ENCODE measurements at places on chromosomes 12 and 14.
A peak's percentile ranks its signal among the peaks of the same experiment; 100 is the strongest.

DNA sequence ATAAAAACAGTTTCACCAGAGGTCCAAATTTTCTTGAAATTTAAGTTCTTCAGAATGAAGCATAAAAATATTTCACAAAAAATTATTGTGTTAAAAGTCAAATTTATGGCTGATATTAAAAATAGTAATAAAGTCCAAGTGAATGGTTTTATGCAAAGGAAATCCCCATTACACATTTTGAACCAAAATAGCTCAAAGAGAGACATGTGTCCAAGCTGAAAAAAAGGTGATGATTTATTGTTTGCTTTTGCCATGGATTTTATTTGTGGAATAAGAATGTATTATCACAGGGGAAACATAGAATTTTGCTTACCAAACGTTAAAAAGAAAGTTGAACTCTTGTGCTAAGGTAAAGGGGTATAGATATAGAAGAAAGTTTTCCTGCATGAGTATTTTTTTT is 4.6 kb downstream of the FOXG1 start:
- DNase-seq, result no peak

DNA sequence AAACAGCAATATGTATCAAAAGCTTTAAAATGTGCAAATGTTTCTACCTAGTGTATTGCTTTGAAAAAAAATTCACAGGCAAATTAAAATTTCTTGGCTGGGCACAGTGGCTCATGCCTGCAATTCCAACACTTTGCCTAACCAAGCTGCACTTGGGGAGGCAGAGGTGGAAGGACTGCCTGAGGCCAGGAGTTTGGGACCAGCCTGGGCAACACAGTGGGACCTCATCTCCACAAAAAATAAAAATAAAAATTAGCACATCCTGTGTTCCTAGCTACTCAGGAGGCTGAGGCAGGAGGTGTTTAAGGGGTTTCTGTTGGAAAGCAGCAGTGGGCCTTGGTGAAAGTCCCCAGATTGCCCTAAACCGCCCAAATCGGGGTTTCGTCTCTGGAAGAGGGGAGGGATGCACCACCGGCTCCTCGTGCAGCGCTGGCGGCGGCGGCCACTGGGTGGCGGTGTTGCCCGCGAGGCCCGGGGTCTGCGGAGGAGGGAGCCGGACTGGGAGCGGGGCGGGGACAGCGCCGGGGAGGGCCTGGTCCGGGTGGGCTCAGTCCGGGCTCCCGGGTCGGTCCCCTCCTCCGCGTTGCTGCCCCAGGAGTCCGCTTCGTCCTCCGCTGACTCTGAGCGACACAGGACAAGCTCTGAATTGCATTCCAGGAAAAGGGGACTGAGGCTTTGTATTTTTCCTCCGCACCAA is 265.6 kb downstream of the AACS start:
- peak; percentile 77 for DNase-seq

GRCh38 chr12:66533767-66534166 is 145.1 kb downstream of the GRIP1 start:
- no peak for DNase-seq

DNA sequence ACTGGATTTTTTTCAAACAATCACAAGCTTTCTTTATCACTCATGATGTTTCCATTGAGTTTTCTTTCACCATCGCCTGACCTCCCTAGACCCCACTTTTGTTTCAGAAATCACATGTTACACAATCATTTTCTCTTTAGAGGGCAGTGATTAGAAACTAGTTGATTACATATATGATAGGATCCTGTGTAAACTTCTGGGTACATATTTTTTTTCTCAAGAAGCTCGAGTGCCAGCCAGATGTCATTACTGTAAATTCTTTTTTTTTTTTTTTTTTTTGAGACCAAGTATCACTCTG is 62.4 kb upstream of the PSMA6 start:
- no peak for DNase-seq

- no peak for DNase-seq
Observed at GRCh38 chr12:38144601-38145436, 171.8 kb upstream of the ALG10B start.

- no peak for DNase-seq
Observed at GRCh38 chr14:50230401-50230700, 1.0 kb downstream of the SOS2 start.

DNA sequence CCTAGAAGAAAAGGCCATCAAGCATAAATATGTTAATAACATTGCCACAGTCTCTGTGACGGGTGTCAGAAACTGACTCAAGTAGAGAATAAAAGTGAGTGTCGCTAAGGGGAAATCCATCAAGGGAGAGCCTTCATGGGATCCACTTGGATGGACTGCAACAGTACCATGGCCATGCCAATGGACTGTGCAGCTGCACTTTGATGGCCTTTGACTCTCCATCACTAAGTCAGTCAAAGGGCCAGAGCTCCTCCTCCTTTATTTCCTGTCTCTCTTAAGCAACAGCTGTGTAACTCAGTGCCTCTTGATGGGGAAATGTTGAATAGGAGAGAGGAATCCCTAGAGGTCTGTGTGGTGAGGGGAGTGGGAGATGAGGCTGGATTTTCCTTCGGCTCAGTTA is 335.2 kb downstream of the BMP4 start:
- DNase-seq, result no peak

DNA sequence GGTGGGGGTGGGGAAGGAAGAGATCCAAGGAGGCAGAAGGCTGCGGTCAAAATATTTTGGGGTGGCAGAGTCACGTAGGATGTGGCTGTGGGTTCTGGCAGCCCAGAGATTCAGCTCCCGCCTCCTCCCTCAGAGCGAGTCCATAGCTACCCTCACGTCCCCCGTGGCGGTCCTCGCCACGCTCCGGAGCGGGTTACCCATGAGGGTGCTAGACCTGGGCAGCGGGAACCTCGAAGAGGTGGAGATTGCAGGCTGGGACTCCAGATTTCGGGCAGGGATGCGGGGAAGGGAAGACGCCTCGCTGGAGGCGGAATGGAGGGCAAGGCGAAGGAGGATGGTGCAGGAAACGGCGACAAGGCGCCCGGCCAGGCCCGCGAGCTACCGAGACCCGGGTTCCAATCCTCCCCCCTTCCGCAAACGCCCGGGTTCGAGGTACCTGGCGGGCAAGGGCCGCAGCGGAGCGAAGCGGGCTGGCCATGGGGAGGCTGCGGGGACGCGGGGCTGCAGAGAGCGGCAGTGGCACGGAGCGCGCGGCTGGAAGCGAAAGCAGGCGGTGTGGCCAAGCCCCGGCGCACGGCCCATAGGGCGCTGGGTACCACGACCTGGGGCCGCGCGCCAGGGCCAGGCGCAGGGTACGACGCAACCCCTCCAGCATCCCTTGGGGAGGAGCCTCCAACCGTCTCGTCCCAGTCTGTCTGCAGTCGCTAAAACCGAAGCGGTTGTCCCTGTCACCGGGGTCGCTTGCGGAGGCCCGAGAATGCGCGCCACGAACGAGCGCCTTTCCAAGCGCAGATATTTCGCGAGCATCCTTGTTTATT is 46.2 kb downstream of the BCAT1 start:
- no peak for DNase-seq

DNA sequence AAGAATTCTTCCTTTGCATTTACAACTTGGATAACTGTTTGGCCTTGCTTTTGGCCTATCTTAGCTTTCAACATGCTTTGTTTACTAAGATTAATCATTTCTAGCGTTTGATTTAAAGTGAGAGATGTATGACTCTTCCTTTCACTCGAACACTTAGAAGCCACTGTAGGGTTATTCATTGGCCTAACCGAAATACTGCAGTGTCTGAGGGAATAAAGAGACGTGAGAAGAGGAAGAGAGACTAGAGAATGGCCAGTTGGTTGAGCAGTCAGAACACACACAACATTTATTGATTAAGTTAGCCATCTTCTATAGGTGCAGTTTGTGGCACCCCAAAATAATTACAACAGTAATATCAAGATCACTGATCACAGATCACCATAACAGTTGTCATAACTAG is 62.3 kb upstream of the CCDC175 start:
- no peak for DNase-seq

GRCh38 chr12:56990648-56991318 is 15.6 kb downstream of the ZBTB39 start:
- no peak for DNase-seq

- DNase-seq, result no peak
Observed at GRCh38 chr12:95100264-95101190, 27.1 kb upstream of the NR2C1 start.

DNA sequence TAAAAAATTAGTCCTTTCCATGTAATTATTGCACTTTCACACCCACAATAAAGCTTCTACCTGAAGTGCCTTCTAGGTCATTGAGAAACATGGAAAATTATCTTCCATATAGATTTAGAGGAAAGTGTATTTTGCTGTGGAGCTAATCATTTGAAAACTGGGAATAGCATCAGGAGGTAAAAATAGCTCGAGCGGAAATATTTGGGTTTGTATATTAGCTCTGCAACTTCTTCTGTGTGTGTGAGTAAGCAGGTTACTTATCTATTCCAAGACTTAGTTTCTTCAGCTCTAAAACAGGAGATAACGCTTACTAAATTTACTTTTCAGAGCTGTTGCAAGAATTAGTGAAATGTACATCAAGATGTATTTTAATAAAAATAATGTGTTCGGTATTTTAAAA is 95.0 kb upstream of the MON2 start:
- no peak for DNase-seq

GRCh38 chr12:75747572-75748021 is 236.2 kb upstream of the KRR1 start:
- no peak for DNase-seq

DNA sequence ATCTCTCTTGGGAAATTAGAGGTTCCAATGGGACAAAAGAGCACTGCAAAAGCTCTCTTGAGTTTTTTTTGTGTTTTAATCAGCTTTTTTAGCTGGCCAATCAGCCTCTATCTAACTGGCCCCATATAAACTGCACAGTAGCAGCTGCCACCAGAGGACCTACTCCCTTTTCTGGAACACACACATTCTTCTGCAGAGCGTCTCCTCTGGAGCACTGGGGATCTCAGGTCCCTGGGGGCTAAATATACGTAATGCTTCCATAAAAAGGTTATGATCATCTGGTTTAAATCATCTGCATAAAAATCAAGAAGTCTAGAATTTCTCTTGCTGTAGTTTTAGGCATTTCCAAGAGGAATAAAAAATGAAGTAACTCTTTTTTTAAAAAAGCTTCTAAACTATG is 32.3 kb downstream of the TSPAN8 start:
- no peak for DNase-seq

GRCh38 chr12:84638811-84639368 is 273.7 kb downstream of the SLC6A15 start:
- no peak for DNase-seq

GRCh38 chr14:103735022-103735421 is 19.4 kb downstream of the ZFYVE21 start:
- DNase-seq, result no peak

DNA sequence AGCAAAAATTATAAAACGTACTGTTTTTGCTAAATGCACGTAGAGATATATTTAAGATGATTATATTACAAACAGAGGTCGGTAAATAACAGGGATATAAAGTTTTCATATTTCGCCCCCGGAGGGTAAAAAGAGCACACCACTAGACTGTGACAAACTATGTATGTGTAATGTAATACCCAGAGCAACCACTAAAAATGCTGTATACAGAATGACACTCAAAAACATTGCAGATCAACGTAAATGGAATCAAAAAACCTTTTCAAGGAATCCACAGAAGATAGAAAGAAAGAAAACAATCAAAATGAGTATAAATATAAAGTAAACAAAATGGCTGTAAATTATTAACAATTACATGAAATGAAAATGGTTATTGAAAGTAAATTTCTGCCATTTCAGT is 37.6 kb upstream of the PRB4 start:
- peak; percentile 5 for DNase-seq

DNA sequence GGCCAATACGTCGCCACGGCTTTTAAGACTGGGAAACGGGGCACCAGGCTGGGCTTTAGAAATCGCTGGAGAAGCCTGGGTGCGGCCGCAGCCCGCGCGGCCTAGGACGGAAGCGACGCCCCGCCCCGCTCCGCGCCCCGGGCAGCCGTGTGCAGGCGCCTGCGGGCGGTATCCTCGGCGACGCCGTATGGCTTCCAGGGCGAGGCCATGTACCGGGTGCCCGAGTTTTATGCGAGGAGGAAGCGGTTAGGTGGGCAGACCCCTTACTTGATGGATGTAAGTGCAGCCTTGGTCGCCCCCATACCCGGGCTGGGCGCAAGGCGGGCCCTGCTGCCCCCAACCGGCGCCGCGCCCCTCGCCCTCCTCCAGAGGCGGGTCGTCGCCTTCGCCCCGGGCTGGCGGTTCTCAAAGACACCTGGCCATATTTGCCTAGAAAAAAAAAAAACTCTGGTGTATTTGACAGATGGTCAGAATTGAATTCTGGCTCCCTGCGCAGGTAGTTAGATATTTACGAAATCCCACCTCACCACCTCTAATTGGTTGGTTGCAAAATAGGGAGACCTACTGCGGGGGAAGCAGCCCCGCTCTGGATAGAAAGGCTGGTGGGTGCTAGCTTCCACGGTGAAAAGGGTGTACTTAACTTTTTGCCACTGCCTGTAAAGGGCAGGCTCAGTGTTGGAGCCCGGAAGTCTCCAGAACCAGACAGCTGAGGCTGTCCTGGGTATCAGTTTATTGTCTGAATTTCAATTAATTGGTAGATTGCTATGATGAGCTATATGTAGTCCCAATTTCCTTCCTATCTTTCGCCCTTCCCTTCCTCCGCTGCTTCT is at the start of gene PPP1R36:
Gene PPP1R36, plus strand, starts transcription at position 171 of the 830 bp plus-strand sequence. Its CDS starts 37 bp downstream, at position 208.
- no peak for DNase-seq

GRCh38 chr14:82431031-82431430 is 897.4 kb upstream of the SEL1L start:
- no peak for DNase-seq

DNA sequence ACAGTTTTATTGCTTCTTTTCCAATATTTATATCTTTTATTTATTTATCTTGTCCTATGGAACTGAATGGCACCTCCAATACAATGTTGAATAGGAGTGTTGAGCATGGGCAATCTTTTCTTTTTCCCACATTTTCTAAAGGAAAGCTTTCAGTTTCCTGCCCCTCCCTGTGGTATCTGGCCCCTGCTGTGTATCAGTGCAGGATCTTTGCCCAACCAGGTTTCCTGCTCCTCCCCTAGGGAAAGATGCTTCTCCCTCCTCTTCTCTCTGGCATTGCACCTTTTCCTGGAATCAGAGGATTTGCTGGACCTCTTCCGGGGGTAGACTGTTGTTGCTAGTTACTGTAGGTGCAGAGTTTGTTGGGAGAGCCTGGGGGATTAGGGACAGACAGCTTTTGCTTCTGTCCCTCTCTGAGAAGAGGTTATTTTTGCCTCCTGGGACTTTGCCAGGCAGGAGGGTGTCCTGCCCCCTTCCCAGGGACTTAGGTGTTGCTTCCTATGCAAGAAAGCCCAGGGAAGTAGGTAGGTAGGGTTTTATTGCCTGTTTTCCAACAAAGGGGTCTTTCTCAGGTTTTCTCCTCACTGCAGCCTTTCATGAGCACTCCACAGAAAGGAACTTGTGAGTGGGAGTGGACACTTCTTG is 67.6 kb downstream of the POLR3B start:
- DNase-seq, result no peak

GRCh38 chr12:51521554-51522276 is 69.3 kb upstream of the SCN8A start:
- DNase-seq, result no peak
